ENCODE measurements at places on chromosomes 3 and 15. TPM values are rescaled to one million over a fixed set of nuclear protein-coding genes. Genes with fewer than 3 reads are reported as not detected.
A peak's percentile ranks its signal among the peaks of the same experiment; 100 is the strongest.

DNA sequence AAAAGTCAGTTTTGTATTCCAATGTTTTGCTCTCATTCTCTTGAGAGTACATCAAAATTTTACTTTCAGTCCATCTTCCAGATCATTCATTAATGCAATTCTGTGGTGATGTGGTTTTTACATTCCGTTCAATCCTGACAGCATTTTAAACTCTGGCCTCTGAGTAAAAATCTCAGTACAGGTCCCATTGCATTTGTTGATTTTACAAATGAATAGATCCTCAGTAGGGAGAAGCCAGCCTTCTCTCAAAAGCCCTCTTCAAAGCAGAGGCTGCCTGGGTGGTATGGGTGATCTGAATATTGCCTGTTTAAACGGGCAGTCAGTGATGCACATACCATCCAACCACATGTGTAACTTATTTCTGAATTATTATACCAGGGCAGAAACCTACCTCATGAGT lies 72.5 kb upstream of the TSC22D2 start:
- DNase-seq, result no peak

DNA sequence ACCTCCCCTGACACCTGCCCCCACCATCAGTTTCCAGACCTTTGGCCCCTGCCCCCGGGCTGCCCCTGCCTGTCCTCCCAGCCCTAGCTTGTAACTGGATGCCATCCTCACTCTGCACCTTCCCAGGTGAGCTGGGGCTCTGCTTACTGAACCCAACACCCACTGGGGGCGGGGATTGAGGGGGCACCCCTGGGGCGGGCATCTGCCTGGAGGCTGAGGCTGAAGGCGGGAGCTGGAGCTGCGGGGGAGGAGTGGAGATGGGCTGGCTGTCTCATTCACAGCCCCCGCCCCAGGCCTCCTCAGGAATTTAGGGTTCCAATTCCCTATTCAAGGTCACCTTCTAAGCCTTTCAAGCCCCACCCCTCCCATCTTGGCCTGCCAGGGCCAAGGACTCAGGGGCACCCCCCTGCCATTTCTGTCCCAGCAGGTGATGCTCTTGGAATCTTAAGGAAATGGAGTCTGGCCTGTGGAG lies 17.7 kb downstream of the PIF1 start:
- DNase-seq, result no peak

DNA sequence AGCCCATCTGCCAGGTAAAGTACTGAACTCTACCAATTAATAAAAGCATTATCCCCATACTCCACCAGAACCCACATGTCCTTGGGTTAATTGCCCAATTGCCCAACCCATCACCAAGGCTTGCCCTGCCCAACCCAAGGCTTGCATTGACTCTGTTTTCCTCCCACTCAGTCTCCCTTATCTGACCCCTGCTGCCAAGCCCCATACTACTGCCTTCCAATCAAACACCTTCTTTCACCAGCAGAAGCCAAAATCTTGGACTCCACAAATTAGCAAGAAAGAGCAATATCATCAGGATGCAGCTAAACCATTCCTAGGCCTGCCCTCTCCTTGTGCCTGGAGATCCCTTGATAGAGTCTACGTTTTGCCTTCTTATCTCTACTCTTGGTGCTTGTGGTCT lies 602.9 kb downstream of the NTRK3 start:
- no peak for DNase-seq

- no peak for DNase-seq
These were observed 18.1 kb downstream of the TOPBP1 start for GRCh38 chr3:133643611-133644010.

Gene PLA2G4E
- not detected for polyA plus RNA-seq

Gene C3orf85
- polyA plus RNA-seq, result 18.4 TPM

Gene CAMKV
- polyA plus RNA-seq, result 0.06 TPM

Gene LDHAL6B
- polyA plus RNA-seq, result 0.10 TPM

- no peak for DNase-seq
These were observed 31.7 kb upstream of the SYNM start for GRCh38 chr15:99073008-99073717.

GRCh38 chr3:14508966-14509795 lies 31.0 kb downstream of the GRIP2 start:
- DNase-seq, result no peak

DNA sequence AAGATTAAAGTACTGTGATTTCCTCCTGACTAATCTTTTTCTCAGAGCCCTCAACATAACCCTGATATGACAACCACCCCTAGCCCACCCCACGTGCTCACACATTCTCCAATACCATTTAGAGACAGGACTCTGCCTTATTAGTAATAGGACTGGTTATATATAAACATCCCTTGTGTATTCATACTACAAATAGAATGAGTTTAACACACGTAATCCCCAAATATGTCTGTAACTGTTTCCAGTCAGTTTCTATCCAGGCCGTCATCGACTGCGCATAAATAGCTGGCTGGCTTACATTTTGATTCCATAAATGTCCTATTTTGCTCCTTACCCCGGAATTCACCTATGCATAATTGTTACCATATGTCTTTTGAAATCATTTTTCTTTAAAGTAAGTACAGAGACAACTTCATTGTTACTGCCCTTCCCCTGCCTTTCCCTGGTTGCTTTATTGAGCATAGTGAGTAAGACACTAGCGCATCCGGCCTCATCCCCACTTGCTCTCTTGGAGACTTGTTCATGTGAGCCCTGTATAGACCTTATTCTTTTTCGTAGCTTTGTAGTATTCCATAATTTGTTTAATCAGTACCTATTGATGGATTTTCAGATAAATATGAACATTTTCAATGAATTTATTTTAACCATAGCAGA lies 3.5 kb upstream of the P2RY14 start:
- DNase-seq, result no peak

GRCh38 chr3:63462732-63463131 lies 184.6 kb downstream of the SYNPR start:
- no peak for DNase-seq

GRCh38 chr3:197031315-197032285 lies 2.0 kb upstream of the MELTF start:
- DNase-seq, result no peak

Gene CLEC3B
- polyA plus RNA-seq, result 44.4 TPM

GRCh38 chr15:91125162-91125561 lies 25.1 kb downstream of the SV2B start:
- no peak for DNase-seq

GRCh38 chr15:89206908-89207331 lies 14.5 kb downstream of the RLBP1 start:
- peak; percentile 56 for DNase-seq

DNA sequence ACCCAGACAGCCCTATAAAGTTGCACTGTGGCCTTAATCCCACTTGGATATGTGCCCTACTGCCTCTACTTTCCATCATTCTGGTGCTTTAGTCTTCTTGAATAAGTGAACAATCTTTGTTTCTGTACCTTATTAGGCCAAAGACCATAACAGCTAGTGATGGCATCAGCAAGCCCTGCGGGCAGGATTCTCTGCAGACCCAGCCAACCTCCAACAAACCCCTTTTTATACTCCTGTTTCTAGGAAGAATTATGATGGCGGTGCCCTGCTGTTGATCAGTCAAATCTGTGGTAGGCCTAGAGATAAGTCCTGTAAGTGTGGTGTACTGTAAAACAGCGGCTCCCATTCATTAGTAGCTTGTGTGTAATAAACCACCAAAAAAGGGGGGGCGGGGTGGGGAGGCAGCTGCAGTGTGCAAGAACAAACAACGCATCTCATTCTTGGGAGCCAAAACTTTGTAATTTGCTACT lies 40.5 kb downstream of the SOX2 start:
- no peak for DNase-seq

GRCh38 chr3:158431829-158432228 lies 139.2 kb upstream of the MLF1 start:
- no peak for DNase-seq

Gene RAB11A
- polyA plus RNA-seq, result 285 TPM

GRCh38 chr3:69890691-69891090 lies 108.8 kb upstream of the SAMMSON start:
- DNase-seq, result no peak

DNA sequence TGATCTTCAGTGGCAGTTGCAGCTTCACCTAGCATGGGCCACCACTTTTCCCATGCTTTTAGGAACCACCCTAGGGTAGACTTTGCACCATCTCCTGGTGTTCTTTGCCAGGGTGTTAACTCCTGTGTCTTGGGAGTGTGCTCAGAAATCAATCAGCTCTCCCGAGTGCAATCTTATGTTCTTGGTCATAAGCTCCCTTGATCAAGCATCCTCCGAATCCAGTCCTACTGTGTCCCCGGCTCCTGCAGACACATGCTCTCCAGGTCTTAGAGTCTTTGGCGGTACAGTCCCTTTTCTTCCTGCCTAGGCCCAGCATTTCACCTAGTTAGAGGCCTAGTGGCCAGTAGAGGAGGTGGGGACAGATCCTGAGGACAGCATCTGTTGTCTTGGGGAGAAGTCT lies 74.7 kb upstream of the SYN2 start:
- no peak for DNase-seq

DNA sequence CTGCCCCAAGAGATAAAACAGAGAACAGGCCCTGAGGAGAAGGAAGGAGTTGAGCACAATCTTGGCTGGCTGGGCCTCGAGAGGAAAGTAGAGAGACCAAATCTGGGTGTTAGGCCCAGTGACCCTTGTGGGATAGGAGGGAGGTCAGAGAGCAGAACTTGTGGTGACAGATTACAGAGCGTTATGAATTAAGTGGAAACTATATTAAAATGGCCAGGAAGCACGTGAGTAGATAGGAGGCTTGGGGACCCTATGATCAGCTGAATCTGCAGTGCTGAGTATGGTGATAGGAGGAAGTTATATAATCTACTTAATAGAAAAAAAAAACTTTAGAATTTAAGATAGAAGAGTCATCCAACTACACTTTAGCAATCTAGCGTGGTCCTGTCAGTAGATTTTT lies 30.0 kb downstream of the ST6GAL1 start:
- no peak for DNase-seq

- no peak for DNase-seq
These were observed 211.7 kb upstream of the ZPLD1 start for GRCh38 chr3:102223132-102223531.

DNA sequence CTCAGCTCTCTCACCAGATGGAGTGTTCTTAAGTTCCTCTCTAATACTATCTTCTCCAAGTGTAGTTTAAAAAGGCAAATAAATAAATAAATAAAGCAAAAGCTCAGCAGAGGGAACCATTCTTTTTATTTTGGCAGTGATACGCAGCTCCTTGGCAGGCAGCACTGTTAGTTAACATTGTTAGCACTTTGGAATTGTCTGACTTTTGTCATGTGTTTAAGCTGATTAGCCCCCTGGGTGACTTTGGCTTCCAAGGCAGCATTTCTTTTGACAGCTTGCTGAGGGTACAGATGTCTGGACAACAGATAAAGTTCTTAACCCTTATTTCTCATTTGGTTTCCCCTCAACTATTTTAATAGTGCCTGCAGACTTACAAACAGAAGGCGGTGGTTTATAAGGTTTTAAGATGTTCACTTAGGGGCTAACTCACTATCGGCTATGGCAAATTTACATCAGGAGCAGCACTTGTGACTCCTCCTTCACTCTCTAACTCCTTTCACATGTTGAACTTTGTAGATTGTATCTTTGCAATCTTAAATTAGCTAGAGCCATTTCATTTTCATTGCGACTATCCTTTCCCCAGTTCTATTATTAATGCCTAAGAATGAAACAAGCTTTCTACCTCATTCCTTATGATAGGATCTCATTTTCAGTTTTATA lies 213.4 kb downstream of the ZBBX start:
- DNase-seq, result no peak

Gene DAZL
- polyA plus RNA-seq, result not detected

- peak; percentile 55 for DNase-seq
These were observed 846 bp upstream of the POLG start for GRCh38 chr15:89335298-89336041.

Gene CAV3
- polyA plus RNA-seq, result 0.57 TPM

Gene PLAAT1
- 3.6 TPM for polyA plus RNA-seq

- no peak for DNase-seq
These were observed 45.1 kb downstream of the TNIK start for GRCh38 chr3:171415070-171415469.

DNA sequence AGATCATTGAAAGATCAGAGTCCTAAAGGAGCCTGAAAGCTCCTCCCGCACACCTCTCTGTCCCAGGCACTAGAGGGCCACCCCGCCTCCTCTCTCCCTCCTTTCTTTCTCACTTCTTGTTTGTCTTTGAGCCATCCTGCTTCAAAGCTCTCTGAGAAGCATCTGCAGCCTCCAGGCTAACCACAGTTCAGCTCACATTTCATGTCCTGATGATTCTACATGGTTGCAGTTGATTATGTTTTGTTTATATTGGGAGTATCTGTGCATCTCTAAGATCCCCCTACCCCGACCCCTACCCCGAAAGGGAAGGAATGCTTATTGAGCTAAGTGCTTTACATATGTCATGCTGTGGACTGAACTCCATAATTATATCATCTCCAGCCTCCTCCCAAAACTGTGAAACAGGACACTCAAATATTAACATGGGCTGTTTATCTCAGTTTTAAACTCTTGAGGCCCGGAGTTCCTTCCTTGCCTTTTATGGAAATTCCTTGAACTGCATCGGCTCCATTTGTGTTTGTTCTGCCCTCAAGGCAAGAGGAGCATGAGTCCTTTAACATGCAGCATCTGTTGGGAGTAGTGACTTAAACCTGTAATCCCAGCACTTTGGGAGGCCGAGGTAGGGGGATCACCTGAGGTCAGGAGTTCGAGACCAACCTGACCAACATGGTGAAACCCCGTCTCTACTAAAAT lies 30.9 kb downstream of the MGLL start:
- peak; percentile 70 for DNase-seq

Gene CPN2
- 0.41 TPM for polyA plus RNA-seq

- no peak for DNase-seq
These were observed 211.9 kb upstream of the GOLGA6L4 start for GRCh38 chr15:84023636-84024035.

DNA sequence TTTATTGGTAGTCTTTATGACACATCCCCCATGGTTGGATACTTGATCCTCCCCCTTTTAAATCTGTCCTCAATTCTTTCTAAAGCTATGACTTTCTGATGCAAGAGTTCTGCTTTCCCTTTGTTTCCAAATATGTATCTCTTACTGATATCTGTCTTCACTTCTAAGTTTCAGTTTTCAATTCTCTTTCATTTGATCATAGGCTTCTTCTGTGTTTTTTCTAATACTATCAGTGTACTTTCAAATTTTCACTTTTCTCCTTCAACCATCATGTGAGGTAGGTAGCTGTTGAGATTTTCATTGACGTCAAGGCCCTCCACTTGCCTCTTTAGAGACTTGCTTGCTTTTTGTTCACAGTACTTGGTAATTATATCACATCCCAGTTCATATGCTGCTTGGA lies 436.5 kb downstream of the CNTN4 start:
- DNase-seq, result no peak

- DNase-seq, result no peak
These were observed 607 bp upstream of the IMP3 start for GRCh38 chr15:75640483-75641178.

Gene C2CD4A
- 0.40 TPM for polyA plus RNA-seq
